ENCODE measurements at places on chromosomes 11 and 22. TPM values are rescaled to one million over a fixed set of nuclear protein-coding genes. Genes with fewer than 3 reads are reported as not detected.

Gene SELENOO
- 1.8 TPM for polyA plus RNA-seq

Gene MS4A6E
- not detected for polyA plus RNA-seq

Gene LYVE1
- not detected for polyA plus RNA-seq

Gene BBOX1
- not detected for polyA plus RNA-seq

Gene DDI1
- polyA plus RNA-seq: not detected

Gene APOA5
- not detected for polyA plus RNA-seq

Gene PKDREJ
- 0.19 TPM for polyA plus RNA-seq

Gene DAGLA
- not detected for polyA plus RNA-seq

Gene PGA4
- not detected for polyA plus RNA-seq

Gene CASP5
- polyA plus RNA-seq: 0.24 TPM

Gene SSTR3
- polyA plus RNA-seq: 4.3 TPM

Gene ZNF214
- polyA plus RNA-seq: not detected

Gene CCDC87
- not detected for polyA plus RNA-seq

Gene PTGDR2
- polyA plus RNA-seq: 1.1 TPM

Gene SDHD
- 180 TPM for polyA plus RNA-seq

Gene NXPE1
- not detected for polyA plus RNA-seq

Gene JAML
- 169 TPM for polyA plus RNA-seq

Gene ARL2
- 57.6 TPM for polyA plus RNA-seq

Gene TMEM86A
- polyA plus RNA-seq: 1.2 TPM

Gene ROBO4
- not detected for polyA plus RNA-seq

Gene INSC
- not detected for polyA plus RNA-seq

Gene TRPM5
- not detected for polyA plus RNA-seq

Gene MRGPRE
- not detected for polyA plus RNA-seq

Gene ARHGAP20
- not detected for polyA plus RNA-seq

Gene TRMT112
- polyA plus RNA-seq: 483 TPM

Gene GAL3ST3
- not detected for polyA plus RNA-seq

Gene DSCAML1
- polyA plus RNA-seq: 0.25 TPM

Gene GAL3ST1
- not detected for polyA plus RNA-seq

Gene MS4A13
- polyA plus RNA-seq: not detected

Gene CRYBB1
- not detected for polyA plus RNA-seq

Gene GTSE1
- polyA plus RNA-seq: 0.17 TPM

Gene CENPM
- polyA plus RNA-seq: 67.3 TPM

Gene CNTN5
- not detected for polyA plus RNA-seq

Gene HEPHL1
- not detected for polyA plus RNA-seq

Gene F2
- not detected for polyA plus RNA-seq

Gene NRGN
- 0.22 TPM for polyA plus RNA-seq

Gene MRGPRX4
- polyA plus RNA-seq: not detected

Gene KIAA1671
- polyA plus RNA-seq: 0.80 TPM

Gene CHADL
- 0.49 TPM for polyA plus RNA-seq

Gene INS
- polyA plus RNA-seq: not detected

Gene MAPK8IP2
- polyA plus RNA-seq: not detected

Measured in CD4-positive, CD25-positive, alpha-beta regulatory T cell (primary cell).